Osteoblast (primary cell): ENCODE measurements at places on chromosomes 4 and X. TPM values are rescaled to one million over a fixed set of nuclear protein-coding genes. Genes with fewer than 3 reads are reported as not detected.
A peak's percentile ranks its signal among the peaks of the same experiment; 100 is the strongest.

The DCAF4L1 gene
- total RNA-seq, result under 0.01 TPM in 2 replicates

- H3K27ac ChIP-seq, result no peak overlapping the region
- H3K4me3 ChIP-seq, result no peak overlapping the region
- no peaks in the 10 kb centered on the region for H3K27me3 ChIP-seq
- no peaks in the 10 kb centered on the region for H3K36me3 ChIP-seq
- H3K4me1 ChIP-seq, result no peaks in the 10 kb centered on the region
- DNase-seq, result no peak
These were observed 29.1 kb downstream of the DHRSX start for GRCh38 chrX:2471641-2472040.

The MBTPS2 gene
- 9.0 and 9.1 TPM in 2 replicates for total RNA-seq

- no peaks in the 10 kb centered on the region for H3K4me1 ChIP-seq
- H3K4me3 ChIP-seq, result no peak overlapping the region
- no peak overlapping the region for H3K27ac ChIP-seq
- no peak for DNase-seq
- no peaks in the 10 kb centered on the region for H3K36me3 ChIP-seq
These were observed 297.0 kb upstream of the PUDP start for GRCh38 chrX:7444967-7445366.

DNA sequence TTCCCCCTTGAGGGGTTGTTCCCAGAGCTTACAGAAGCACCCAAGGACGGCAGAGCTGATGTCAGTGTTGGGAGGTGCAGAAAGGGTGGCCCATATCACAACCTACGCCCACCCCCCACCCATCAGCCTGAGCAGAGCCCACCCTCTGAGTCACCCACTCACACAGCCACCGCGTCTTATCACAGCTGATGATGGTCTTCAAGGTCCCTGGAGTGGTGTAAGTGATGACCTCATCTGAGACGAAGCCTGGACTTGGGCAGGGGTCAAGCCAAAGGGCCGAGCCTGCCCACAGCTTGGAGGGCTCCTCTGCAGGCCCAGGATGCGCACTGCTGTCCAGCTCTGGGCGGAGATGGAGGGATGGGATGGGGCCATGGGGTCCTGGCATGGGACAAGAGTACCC, 3.0 kb upstream of the HTRA3 start:
- H3K36me3 ChIP-seq, result no peaks in the 10 kb centered on the region
- peak; percentile 79 for DNase-seq
- H3K4me1 ChIP-seq, result peaks cover 8% of the 10 kb centered on the region
- peaks cover 5% of the 10 kb centered on the region for H3K27me3 ChIP-seq
- H3K4me3 ChIP-seq, result no peak overlapping the region

DNA sequence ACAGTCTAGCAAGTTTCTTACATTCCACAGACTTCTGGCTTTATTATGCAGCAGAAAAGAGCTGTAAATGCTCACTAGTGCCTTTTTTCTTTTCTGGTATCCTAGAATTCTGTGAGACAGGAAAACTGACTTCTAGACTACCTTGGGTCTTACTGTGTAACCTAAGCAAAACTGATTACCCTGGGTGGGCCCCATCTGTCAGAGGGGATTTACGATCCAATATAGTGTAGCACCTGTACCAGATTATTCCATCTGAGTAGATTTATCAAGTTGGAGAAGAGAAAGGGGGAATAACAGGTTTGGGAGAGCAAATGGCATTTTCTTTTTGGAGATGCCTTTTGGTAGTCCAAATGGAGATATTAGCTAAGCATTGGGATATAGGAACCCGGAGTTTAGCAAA, 46.7 kb downstream of the FSTL5 start:
- no peaks in the 10 kb centered on the region for H3K27me3 ChIP-seq
- H3K36me3 ChIP-seq, result no peaks in the 10 kb centered on the region
- no peak overlapping the region for H3K4me3 ChIP-seq
- DNase-seq, result no peak
- H3K4me1 ChIP-seq, result no peaks in the 10 kb centered on the region

The HSFX3 gene
- total RNA-seq, result not detected in 2 replicates

The UBA6 gene
- 60.7 and 60.8 TPM in 2 replicates for total RNA-seq

The BMX gene
- total RNA-seq, result not detected in 2 replicates

The ASMT gene
- 0.36 TPM in 1 of 2 replicates, not detected in the other for total RNA-seq

- H3K27me3 ChIP-seq, result no peaks in the 10 kb centered on the region
- peaks cover 25% of the 10 kb centered on the region for H3K4me1 ChIP-seq
- H3K27ac ChIP-seq, result peak overlapping the region; percentile 73
- no peak overlapping the region for H3K4me3 ChIP-seq
- no peak for DNase-seq
- H3K36me3 ChIP-seq, result no peaks in the 10 kb centered on the region
These were observed 144.8 kb upstream of the RBPJ start for GRCh38 chr4:26175905-26176470.

The BOD1L1 gene
- total RNA-seq, result 27.5 and 31.8 TPM in 2 replicates

- H3K4me1 ChIP-seq, result no peaks in the 10 kb centered on the region
- no peak overlapping the region for H3K4me3 ChIP-seq
- H3K27ac ChIP-seq, result no peak overlapping the region
- DNase-seq, result no peak
- no peaks in the 10 kb centered on the region for H3K27me3 ChIP-seq
These were observed 4.5 kb upstream of the GRSF1 start for GRCh38 chr4:70844180-70844579.

- H3K4me1 ChIP-seq, result peaks cover 5% of the 10 kb centered on the region
- no peak overlapping the region for H3K4me3 ChIP-seq
- H3K36me3 ChIP-seq, result no peaks in the 10 kb centered on the region
- no peak overlapping the region for H3K27ac ChIP-seq
- H3K27me3 ChIP-seq, result peaks cover 4% of the 10 kb centered on the region
- no peak for DNase-seq
These were observed 30.4 kb downstream of the KIT start for GRCh38 chr4:54687887-54688841.

The FMR1NB gene
- not detected in 2 replicates for total RNA-seq

- H3K27me3 ChIP-seq, result no peaks in the 10 kb centered on the region
- DNase-seq, result no peak
- no peak overlapping the region for H3K27ac ChIP-seq
- H3K4me3 ChIP-seq, result no peak overlapping the region
- no peaks in the 10 kb centered on the region for H3K4me1 ChIP-seq
These were observed 50.4 kb downstream of the TBC1D9 start for GRCh38 chr4:140705625-140706275.

DNA sequence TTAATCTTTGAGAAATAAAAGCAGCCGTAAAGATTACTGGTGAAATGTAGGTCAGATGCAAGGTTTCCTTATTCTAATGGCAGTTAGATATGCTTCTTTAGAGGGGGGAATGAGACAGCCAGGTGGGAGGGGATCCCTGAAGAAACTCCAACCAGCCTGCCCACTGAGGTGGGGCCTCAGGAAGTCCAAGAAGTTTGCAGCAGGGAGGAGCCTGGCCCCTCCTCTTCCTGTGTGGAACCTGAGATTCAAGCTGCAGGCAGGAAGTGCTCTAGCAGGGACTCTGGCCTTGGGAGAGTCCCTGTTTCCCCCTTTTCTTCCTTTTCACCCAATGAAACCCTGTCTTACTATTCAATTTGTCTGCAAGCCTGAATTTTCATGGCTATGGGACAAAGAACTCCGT, 101.4 kb upstream of the SLITRK2 start:
- DNase-seq, result no peak
- no peaks in the 10 kb centered on the region for H3K27me3 ChIP-seq
- H3K27ac ChIP-seq, result no peak overlapping the region
- no peak overlapping the region for H3K4me3 ChIP-seq
- H3K4me1 ChIP-seq, result no peaks in the 10 kb centered on the region

DNA sequence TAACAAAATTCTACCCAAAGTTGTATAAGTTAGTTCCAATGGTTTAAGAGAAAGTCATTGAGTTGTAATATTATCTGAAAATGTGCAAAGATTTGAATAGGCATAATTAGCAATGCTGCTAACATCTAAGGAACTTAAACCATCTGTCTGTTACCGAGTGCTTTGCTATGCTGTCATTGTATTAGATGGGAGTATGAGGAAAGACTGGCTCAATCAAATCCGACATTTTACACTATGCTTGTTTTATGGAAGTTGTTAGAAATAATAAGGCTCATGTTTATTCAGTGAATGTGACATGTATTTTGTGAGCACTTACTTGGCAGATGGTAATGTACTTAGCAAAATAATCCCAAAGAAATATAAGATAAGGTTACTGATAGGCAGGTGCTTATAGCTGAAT, 1715.1 kb downstream of the PCDH7 start:
- H3K4me3 ChIP-seq, result no peak overlapping the region
- H3K36me3 ChIP-seq, result no peaks in the 10 kb centered on the region
- no peaks in the 10 kb centered on the region for H3K4me1 ChIP-seq

DNA sequence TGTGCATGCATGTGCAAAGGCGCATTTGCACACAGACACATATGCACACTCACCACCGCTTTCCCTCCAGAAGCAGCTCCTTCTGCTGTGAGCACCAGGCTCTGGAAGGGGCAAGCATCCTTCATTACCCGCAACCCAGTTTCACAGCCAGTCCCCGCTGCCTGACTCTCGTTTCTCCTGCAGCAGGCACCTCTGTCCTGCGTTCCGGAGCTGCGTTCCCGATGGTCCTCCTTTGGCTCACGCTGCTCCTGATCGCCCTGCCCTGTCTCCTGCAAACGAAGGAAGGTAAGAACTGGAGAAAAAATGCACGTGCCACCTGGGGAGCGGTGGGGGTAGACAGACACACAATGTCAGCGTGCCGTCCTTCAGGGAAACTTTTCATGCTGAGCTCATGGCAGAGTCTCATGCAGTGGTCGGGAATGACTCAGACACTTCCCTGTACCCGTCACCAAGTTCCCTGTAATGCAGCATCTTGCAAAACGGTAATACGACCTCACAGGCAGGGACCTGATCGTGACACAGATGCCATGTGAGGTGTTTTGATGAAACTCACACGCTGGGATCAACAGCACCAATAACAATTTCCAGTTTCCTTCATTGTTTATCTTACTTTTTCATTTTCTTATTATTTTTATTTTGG, 5.1 kb downstream of the IL3RA start:
- H3K27me3 ChIP-seq, result no peaks in the 10 kb centered on the region
- peaks cover 2% of the 10 kb centered on the region for H3K4me1 ChIP-seq
- no peaks in the 10 kb centered on the region for H3K36me3 ChIP-seq

DNA sequence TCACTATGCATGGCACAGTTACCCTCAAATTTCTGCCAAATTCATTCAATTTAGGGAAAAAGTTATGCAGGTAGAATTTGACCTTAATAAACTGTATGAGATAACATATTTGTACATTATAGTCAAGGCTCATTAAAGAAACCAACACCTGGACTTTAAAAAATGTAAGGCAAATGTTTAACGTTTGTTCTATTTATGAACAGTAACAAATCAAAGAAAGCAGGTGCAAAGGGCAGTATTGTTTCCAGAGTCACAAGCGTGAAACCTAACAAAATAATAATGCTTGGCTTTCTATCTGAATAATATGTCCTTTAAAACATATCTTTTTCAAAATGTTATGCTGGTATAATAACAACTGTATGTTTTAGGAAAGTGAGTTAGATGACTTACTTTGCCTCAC, 41.2 kb downstream of the LIN54 start:
- no peaks in the 10 kb centered on the region for H3K27me3 ChIP-seq
- no peak for DNase-seq
- peaks cover 11% of the 10 kb centered on the region for H3K36me3 ChIP-seq
- no peaks in the 10 kb centered on the region for H3K4me1 ChIP-seq
